ENCODE measurements at places on chromosomes 3 and 15.
A peak's percentile ranks its signal among the peaks of the same experiment; 100 is the strongest.

- DNase-seq: peak; percentile 94
Observed at GRCh38 chr3:134312072-134312872, 61.6 kb upstream of the RYK start.

- no peak for DNase-seq
Observed at GRCh38 chr3:52962160-52962559, 64.8 kb upstream of the STIMATE start.

- no peak for DNase-seq
Observed at GRCh38 chr3:124831628-124832199, 55.5 kb downstream of the ITGB5 start.

DNA sequence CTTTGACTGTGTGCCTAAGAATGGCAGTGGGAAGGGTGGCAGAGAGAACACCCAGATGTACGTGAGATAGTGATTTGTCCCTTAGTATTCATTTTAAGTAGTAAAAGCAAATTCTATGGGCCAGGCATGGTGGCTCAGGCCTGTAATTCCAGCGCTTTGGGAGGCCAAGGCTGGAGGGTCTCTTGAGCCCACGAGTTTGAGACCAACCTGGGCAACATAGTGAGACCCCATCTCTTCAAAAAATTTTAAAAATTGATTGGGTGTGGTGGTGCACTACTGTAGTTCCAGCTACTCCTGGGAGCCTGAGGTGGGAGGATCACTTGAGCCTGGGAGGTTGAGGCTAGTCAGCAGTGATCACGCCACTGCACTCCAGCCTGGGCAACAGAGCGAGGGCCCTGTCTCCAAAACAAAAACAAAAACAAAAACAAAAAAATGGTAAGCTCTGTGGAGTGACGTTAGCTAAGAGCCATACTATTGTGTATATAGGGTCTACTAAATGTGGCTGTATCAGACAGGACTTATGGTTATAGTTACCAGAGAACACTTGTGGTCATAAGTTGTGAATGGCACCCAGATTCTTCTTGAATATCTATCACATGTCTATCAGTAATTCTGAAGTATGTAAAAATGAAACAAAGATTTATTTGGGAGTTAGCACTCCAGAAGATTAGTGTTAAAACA, 171.5 kb downstream of the TCF12 start:
- DNase-seq: no peak

DNA sequence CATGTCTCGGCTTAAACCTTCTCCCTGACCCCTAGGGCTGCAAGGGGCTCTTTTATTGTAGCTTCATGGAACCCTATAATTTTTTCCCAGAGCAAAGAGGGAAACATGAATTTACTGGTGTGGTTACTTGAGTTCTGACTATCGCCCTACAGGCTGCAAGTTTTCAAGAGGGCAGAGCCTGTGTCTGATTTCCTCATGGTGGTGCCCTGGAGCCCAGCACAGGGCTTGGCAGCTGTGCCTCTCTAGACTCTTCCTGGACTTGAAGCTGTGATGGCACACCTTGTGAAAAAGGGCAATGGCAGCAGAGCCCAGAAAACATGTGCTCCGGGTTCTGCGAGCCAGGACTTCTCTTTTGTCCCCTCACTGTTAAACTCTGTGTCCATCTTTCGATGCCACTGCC, 34.2 kb upstream of the TF start:
- no peak for DNase-seq

- no peak for DNase-seq
Observed at GRCh38 chr3:159859424-159859823, 129.2 kb upstream of the IL12A start.

DNA sequence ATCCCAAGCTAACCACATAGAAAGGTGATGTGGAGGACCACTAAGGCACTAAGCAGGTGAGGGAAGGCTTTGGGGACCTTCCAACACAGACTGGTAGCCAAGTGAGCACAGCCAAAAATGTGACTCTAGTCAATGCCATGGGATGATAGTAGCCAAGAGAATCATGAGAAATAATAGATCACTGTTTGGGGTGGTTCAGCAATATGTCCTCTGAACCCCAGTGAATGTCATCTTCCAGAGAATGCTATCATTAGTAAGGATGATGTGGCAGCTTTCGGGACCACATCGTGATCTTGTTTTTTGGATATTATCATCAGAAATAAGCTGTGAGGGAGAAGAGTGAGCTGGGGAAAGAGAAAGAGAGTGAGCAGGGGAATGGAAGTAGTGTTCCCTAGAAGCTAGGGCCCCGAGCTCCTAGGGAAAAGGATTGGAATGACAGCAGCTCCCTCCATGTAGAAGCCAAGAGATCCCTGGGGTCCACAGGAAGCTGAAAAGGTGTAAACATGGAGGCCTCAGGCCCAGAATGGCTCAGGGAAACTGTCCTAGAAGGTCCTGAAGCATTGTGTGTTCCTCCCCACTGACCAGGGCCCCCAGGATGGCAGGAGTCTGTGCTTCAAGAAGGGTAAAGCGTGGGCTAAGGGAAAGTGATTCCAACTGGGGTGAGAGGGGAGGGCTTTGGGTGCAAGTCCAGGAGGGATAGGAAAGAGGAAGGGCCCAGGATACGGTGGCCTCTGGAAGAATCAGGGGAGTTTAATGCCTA, 56.6 kb upstream of the KLF13 start:
- no peak for DNase-seq

DNA sequence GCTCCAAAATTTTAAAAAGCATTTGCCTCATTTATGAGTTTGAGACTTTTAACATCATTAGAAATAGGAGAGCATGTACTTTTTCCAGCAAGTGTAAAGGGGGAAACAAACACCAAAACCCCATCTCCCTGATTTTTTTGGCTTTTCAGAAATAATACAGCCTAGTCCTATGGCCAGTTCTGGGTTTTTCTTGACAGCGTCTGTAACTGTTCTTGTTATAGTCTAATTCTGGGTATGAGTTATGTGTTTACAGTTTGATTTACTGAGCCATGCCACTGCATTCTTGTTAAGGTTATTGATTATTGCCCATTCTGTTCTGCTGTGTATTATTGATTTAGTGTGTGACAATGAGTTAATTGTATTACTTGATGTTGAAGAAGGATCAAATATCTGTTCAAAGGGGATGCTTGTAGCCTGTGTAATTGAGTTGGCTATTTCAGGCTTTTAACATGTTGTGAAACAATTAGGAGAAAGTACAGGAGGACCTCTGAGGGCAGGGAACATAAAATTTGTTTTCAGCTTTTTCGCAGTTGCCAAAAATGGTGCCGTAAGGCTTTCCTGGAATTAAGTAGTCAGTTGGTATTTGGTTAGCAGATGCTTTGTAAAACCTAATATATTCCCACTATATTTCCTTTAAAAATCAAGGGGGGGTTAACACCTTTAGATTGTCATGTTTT, 46.1 kb downstream of the MBNL1 start:
- DNase-seq: no peak

Data from MCF 10A (cell line).